B cell (primary cell): ENCODE measurements at places on chromosomes 1 and 21.

DNA sequence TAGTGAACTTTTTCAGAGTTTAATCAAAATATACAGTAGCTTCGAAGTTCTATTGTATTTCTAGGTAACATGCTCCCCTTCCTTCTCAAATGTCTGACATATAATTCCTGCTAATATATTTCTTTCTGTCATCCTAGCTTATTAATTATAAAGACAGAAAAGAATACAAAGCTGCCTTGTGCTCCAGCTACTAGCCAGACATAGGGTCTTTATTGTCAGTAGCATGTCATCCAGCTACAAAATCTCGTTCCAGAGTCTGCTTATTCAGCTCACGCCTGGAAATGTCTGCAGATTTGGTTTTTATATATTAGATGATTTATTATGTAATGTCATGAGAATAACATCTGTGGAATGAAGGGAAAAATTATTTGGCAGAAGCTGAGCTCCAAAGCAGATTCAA, 1102.8 kb downstream of the BRINP3 start:
- DNase-seq, result no peak

GRCh38 chr1:59580257-59580656, 234.5 kb upstream of the HOOK1 start:
- DNase-seq, result no peak

- no peak for DNase-seq
Measured at GRCh38 chr1:186183219-186183618, 191.8 kb downstream of the TPR start.

- DNase-seq, result no peak
Measured at GRCh38 chr1:241357366-241358340, 648 bp upstream of the RGS7 start.

DNA sequence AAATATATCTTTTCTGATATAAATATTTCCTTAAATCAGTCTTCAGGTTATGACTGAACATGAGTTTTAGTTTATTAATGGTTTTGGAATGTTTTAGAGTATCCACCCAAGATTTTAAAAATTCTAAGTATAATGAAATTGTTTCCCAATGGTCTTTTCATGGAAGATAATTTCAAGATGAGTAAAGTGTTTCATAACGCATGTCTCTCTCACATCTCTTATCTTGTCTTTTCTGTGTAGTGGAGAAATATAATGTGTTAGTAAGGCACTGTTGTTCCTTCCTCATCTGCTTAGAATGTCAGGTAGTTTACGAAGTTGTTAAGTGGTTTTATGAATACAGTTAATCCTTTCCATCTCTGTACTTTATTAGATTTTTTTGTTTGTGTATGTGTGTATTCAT, 49.6 kb downstream of the PLA2G4A start:
- no peak for DNase-seq

- DNase-seq, result no peak
Measured at GRCh38 chr1:64387389-64388285, 82.3 kb upstream of the CACHD1 start.

DNA sequence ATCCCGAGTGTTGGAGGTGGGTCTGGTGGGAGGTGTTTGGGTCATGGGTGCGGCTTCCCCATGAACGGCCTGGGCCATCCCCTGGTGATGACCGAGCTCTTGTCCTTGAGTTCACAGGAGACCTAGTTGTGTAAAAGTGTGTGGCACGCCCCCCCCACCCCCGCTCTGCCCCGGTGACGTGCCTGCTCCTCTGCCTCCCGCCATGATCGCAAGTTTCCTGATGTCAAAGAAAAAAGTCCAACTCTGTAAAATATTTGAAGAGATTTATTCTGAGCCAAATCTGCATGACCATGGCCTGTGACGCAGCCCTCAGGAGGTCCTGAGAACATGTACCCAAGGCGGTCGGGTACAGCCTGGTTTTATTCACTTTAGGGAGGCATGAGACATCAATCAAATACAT, 125.1 kb upstream of the COL6A1 start:
- no peak for DNase-seq

- DNase-seq, result peak; percentile 66
Measured at GRCh38 chr21:17780539-17780938, 38.6 kb downstream of the C21orf91 start.

- no peak for DNase-seq
Measured at GRCh38 chr21:29371464-29371863, 72.7 kb downstream of the BACH1 start.

DNA sequence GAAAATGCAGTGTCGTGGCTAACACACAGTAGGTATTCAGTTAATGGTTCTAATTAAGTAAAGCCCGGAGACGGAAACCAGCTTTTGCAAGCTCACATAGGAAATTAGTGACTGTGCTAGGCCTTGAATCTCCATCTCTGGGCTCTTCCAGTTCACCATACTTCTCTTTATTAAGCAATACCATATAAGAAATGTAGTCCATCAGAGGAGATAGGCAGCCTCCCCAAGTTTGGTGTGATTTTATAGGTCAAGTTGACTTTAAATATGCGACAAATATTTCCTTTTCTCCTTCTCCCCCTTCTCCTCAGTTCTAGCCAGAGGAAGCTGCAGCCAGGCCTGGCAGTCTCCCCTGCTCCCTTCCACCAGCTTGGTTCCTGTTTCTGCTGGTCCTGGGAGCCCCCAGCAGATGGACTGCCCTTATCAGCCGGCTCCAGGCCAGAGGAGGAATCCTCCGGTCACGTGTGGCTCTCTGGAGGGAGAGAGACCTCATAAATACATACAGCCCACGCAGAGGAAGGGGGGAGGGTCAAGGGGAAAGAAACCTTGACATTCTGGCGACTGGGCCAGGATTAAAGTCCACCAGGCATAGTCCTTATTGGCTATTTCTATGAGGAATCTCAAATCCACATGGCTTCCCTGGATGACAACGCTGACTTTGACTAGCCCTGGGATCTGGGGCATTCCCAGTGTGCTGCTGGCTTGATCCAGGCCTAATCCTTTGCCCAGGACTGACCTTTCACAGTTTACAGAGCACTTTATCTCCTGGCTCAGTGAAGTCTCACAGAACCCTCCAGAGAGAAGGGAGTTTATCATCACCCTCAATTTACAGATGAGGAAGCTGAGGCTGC, 115.1 kb upstream of the JUN start:
- DNase-seq, result no peak

- DNase-seq, result no peak
Measured at GRCh38 chr21:41520560-41521442, 12.8 kb upstream of the TMPRSS2 start.

DNA sequence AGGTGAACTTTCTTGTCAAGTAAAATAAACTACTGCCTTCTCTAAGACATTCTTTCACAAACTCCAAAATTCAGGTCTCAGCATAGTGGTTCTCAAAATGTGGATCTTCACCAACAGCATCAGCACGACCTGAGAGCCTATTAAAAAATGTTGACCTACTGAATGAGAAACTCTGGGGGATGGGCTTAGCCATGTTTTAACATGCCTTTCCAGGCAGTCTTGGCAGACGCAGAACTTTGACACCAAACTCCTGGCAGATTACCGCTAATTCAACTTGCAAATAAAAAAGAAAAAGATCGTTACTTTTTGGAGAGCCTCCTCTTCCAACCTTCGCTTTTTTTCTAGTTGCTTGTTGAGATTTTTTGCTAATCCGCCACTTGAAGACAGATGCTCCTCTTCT, 35.1 kb downstream of the ARHGAP29 start:
- DNase-seq, result no peak

DNA sequence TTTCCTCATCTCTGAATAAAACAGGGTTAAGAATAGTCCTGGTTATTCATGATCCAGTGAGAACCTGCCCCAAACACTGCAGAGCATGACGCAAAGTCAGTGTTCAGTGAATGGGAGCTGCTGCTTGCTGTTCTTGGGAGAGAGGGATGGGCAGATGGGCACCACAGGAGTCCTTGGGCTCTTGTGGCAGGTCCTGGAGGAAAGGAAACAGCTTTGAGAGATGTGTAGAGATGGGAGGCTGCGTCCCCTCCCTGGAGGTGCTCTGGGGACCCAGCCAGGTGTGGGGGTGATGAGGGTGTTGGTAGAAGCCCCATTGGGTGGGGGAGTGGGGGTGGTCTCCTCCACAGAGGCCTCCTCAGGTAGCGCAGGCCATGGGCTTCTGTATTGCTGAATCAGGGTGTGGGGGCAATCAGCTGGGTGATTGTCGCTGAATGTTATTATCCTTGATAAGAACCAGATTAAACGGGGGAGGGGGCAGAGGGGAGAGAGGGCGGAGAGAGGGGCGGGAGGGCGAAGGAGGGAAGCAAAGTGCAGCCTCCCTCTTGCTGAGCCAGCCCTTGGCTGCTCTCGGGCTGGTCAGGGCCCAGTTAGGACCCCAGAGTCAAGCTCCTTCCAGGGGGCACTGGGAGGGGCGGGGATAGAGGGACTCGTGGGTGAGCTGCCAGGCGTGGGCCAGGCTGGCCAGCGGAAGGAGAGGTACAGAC, 22.9 kb upstream of the CASZ1 start:
- DNase-seq, result no peak

GRCh38 chr21:28144653-28145052, 848.0 kb downstream of the LTN1 start:
- no peak for DNase-seq

DNA sequence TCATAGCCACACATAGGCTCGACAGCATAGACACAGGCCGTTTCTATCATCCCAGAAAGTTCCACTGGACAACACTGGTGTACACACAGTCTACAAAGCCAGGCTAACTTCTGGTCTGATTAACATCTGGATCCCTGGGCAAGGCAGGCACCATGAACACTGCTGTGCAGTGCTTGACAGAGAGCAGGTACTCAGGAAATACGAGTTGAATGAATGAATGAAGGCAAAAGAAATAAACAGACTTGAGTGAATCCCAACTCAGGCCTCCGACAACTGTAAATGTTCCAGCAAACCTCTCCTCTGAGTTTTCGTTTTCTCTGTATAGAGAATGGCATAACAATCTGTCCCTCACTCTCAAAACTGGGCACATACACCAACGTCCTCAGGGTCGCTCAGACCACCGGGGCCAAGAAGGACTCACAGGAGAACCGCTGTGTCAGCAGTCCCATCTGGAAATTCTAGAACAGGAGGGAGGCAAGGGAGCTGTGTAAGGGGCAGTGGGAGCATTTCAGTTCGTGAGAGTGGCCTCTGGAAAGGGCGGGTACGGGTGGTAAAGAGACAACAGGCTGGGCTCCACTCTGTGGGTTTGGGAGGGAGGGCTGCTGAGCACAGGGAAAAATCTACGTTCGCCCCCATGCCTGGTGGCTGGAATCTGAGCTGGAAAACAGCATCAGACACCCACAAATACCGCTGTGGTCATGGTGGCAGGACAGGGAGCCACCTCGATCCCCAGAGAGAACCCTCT, 15.1 kb upstream of the ECE1 start:
- DNase-seq, result no peak

DNA sequence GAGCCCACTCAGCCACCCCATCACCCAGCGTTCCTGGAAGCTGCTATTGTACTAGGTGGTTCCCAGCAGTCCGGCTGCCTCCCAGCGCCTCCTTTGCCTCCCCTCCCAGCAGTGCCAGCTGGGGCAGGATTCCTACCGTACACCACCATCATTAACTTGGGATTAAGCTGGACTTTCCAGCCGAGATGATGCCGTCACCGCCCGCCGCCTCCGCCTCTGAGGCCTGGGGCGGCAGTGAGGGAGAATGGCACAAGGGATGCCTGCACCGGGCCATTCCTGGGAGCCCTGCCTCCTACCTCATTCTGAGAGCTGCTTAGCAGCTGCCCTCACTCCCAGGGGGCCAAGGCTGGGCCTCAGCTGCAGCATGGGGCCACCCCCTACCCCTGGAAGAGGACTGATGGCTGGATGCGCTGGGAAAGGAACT, 13.2 kb downstream of the CNTN2 start:
- no peak for DNase-seq

- DNase-seq, result peak; percentile 47
Measured at GRCh38 chr1:211469938-211470529, 21.9 kb downstream of the RD3 start.

GRCh38 chr1:159996653-159997052, 35.1 kb downstream of the PIGM start:
- no peak for DNase-seq
